H9 (cell line): ENCODE measurements at places on chromosomes 13 and 19.

GRCh38 chr13:39597838-39598237 is 5.2 kb downstream of the LHFPL6 start:
- no peak for DNase-seq

DNA sequence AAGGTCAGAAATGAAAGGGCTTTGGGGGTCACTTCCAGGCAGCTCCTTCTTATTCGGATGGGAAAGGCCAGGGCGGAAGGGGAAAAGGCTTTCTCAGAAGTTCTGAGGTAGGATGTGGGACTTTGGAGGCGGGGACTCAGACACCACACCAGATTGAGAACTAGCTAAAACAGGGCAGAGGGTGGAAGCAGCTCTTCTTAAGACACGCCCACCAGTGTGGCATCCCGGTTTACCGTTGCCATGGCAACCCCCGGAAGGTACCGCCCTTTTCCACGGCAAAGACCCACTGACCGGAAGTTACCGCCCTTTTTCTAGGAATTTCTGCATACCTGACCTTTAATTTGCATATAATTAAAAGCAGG is 3.8 kb upstream of the LILRA5 start:
- peak; percentile 84 for DNase-seq

DNA sequence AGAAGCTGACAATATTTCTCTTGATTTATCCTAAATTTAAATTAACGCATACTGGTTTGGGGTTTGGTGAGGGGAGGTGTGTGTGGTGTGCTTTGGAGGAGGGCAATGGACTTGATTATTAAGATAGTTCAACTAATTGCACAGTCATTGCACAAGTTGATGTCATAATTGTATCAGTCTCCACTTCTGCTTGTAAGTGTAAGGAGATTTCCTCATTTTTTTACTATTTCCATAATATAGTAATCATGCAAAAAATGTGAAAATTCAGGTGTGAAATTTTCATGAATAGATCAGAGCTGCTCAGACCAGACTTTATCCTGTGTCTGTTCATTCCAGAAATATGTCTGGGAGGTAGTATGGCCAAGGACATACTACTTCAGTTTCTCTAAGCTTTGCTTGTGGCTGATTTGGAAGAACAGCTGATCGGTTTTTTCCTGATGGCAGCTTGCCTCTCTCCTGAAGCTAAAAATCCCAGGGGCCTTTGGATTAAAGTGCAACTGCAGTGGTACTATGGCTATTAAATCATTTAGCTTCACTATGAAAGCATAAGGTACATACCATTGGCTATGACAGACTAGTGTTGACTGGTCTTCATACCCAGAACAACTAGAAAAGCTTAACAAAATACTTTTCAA is 201.8 kb upstream of the MIR17HG start:
- no peak for DNase-seq

- DNase-seq, result no peak
Measured at GRCh38 chr13:53137779-53138178, 109.2 kb downstream of the OLFM4 start.

- DNase-seq, result no peak
Measured at GRCh38 chr13:44932171-44932849, 57.0 kb downstream of the NUFIP1 start.

DNA sequence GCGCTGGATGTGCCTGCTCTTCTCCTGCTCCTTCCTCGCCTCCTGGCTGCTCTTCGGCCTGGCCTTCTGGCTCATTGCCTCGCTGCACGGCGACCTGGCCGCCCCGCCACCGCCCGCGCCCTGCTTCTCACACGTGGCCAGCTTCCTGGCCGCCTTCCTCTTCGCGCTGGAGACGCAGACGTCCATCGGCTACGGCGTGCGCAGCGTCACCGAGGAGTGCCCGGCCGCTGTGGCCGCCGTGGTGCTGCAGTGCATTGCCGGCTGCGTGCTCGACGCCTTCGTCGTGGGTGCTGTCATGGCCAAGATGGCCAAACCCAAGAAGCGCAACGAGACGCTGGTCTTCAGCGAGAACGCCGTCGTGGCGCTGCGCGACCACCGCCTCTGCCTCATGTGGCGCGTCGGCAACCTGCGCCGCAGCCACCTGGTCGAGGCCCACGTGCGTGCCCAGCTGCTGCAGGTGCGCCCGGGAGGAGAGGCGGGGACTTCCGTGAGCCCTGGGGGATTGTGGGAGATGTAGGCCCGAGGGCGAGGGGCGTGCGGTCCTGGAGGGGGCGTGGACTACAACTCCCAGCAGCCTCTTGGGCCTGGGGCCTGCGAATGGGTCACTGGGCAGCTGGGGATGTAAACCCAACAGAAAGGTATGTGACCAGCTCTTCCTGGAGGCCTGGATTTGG is 6.7 kb downstream of the KCNJ14 start:
- peak; percentile 93 for DNase-seq

GRCh38 chr19:11005521-11005920 is 44.7 kb downstream of the SMARCA4 start:
- DNase-seq, result no peak

GRCh38 chr13:21033212-21033840 is 28.1 kb downstream of the LATS2 start:
- DNase-seq, result no peak

DNA sequence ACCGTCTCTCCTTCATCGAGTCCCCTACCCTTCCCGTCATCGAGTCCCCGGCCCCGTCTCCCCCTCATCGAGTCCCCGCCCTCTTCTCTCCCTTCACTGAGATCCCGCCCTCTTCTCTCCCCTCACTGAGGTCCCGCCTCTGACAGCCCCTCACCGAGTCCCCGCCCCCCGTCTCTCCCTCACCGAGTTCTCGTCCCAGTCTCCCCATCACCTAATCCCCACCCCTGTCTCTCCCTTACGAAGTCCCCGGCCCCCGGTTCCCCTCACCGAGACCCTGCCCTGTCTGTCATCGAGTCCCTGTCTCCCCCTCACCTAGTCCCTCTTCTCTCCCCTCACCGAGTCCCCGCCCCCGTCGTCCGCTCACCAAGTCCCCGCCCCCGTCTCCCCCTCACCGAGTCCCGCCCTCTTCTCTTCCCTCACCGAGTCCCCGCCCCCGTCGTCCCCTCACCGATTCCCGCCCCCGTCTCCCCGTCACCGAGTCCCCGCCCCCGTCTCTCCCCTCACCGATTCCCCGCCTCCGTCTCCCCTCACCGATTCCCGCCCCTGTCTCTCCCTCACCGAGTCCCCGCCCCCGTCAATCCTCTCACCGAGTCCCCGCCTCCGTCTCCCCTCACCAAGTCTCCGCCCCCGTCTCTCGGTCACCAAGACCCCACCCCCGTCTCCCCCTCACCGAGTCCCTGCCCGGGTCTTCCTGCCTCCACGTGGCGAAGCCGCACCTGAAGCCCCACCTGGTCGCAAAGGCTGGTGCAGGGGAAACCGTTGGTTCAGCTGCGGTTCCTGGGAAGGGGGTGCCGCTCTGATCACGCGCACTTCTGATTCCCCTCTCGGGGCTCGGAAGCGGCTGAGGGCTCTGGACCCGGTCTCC is 23.9 kb upstream of the ZNF846 start:
- peak; percentile 98 for DNase-seq

- DNase-seq, result no peak
Measured at GRCh38 chr13:39684531-39685137, 29.2 kb downstream of the COG6 start.

DNA sequence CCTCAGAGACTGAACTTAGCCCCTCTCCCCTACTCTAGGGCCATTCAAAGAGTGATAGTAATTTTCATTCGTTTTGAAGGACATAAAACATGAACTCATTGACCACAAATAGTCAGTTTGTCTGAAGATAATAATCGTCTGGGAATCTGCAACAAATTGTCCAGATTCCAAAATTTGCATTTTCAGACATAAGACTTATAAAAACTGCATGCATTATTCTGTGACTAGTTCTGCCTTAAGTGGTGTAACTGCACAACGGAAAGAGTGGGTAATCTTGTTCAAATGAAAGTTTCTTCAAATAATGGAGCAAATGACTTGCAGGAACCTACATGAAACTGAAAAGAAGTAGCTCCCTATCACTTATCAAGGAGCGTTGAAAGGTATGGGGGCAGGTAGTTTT is 8.4 kb downstream of the CSNK1A1L start:
- no peak for DNase-seq

GRCh38 chr13:76454991-76455390 is 431.2 kb downstream of the KCTD12 start:
- no peak for DNase-seq

- DNase-seq, result no peak
Measured at GRCh38 chr19:7706955-7707456, 5.1 kb upstream of the FCER2 start.

GRCh38 chr13:47142105-47142504 is 245.3 kb upstream of the HTR2A start:
- DNase-seq, result no peak

DNA sequence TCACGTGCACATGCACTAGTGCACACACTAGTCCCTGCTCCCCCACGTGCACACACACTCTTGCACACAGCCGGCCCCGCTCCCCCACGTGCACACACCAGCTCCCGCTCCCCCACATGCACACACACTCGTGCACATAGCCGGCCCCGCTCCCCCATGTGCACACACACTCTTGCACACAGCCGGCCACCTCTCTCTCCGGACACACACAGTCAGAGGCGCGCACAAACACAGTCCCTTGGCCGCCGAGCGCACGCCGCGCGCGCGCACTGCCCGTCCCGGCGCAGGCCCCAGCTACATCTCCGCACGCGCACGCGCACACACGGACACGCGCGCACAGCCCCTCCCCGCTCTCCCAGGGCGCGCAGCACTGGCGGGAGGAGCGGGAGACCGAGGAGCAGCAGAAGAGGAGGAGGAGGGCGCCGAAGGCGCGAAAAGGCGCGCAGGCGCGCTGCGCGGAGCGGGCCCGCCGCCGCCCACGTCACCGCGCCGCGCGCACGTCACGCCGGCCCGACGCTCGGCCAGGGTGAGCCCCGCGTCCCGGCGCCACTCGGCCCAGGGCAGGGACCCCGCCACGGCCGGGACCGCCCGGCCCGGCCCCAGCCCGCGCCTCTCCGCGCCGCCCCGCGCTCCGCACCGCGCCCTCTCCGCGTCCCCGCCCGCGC is at the start of gene TFDP1:
TSS of gene TFDP1 (plus strand) at position 549 of the 665 bp plus-strand sequence. CDS start 1,085 bp downstream, outside the sequence.
- DNase-seq, result peak; percentile 77

DNA sequence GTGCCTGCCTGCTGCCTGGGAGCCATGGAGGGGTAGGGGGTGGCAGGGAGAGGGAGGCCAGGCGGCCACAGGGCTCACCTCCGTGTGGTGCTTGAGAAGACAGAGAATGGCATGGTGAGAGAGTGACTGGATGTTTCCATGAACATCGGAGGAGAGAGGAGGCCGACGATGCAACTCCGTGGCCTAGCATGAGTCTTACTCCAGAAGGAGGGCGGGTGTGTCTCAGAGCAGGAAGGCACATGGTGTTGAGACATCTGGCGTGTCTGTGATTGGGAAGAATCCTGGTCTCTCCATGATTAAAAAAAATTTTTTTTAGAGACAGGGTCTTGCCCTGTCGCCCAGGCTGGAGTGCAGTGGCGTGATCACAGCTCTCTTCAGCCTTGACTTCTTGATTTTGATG is 5.1 kb downstream of the IRGC start:
- DNase-seq, result no peak

GRCh38 chr19:42420055-42420544 is 7.1 kb downstream of the LIPE start:
- DNase-seq, result peak; percentile 74

DNA sequence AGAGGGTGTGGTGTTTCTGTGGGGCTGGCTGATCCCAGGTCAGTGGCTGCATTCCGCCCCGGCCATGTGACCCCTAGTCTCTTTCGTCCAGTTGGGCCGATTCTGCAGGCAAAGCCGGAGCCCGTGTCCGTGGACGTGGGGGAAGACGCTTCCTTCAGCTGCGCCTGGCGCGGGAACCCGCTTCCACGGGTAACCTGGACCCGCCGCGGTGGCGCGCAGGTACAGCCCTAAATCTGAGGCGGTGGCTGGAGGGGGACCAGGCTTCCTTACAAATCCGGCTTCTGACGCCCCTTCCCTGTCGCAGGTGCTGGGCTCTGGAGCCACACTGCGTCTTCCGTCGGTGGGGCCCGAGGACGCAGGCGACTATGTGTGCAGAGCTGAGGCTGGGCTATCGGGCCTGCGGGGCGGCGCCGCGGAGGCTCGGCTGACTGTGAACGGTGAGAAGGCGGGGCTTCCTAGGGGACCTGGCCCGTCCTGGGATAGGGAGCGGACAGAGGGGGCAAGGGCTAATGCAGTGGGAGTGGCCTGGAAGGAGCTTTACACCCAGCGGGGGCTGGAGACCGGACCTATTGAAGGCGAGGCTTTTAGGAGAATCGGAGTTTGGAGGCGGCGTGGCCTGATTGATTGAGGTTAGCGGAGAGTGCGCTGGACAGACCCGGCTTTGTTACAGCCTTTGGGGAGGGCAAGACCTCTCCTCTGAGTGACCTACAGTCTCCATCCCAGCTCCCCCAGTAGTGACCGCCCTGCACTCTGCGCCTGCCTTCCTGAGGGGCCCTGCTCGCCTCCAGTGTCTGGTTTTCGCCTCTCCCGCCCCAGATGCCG is 4.3 kb downstream of the KIRREL2 start:
- peak; percentile 98 for DNase-seq

- no peak for DNase-seq
Measured at GRCh38 chr13:22047785-22048104, 376.9 kb downstream of the FGF9 start.

- DNase-seq, result no peak
Measured at GRCh38 chr13:33723365-33723764, 94.6 kb upstream of the RFC3 start.
